Smooth muscle cell of the umbilical artery (primary cell): ENCODE measurements at places on chromosomes 7 and 10. TPM values are rescaled to one million over a fixed set of nuclear protein-coding genes. Genes with fewer than 3 reads are reported as not detected.

The TBC1D12 gene
- 11.0 and 12.4 TPM in 2 replicates for total RNA-seq

The MINDY4 gene
- 3.9 and 5.4 TPM in 2 replicates for total RNA-seq

The ZNF853 gene
- total RNA-seq: 3.9 and 5.3 TPM in 2 replicates

The MRLN gene
- total RNA-seq: not detected in 2 replicates

The SH2D4B gene
- under 0.01 TPM in 1 of 2 replicates, not detected in the other for total RNA-seq

The GSTO2 gene
- 2.4 and 2.6 TPM in 2 replicates for total RNA-seq

The STK31 gene
- not detected in 2 replicates for total RNA-seq

The PNLIPRP2 gene
- total RNA-seq: not detected in 2 replicates

The FOXP2 gene
- total RNA-seq: 0.92 and 1.2 TPM in 2 replicates

The TACC2 gene
- total RNA-seq: 2.4 and 7.8 TPM in 2 replicates

The CACNB2 gene
- under 0.01 TPM in 1 of 2 replicates, not detected in the other for total RNA-seq

The PRPS1L1 gene
- not detected in 2 replicates for total RNA-seq

The VGF gene
- 3.0 and 20.7 TPM in 2 replicates for total RNA-seq

The STAM gene
- total RNA-seq: 22.3 and 33.7 TPM in 2 replicates

The CARD11 gene
- 2.8 and 3.0 TPM in 2 replicates for total RNA-seq

The ZNF12 gene
- total RNA-seq: 17.5 and 20.9 TPM in 2 replicates

The ANKRD22 gene
- not detected in 2 replicates for total RNA-seq

The RET gene
- 0.30 and 0.74 TPM in 2 replicates for total RNA-seq

The CYP2C8 gene
- total RNA-seq: not detected in 2 replicates

The CCDC136 gene
- 10.7 and 11.4 TPM in 2 replicates for total RNA-seq

The SORBS1 gene
- total RNA-seq: 12.5 and 20.9 TPM in 2 replicates

The EVX1 gene
- total RNA-seq: 0.09 TPM in 1 of 2 replicates, not detected in the other

The CALML3 gene
- not detected in 2 replicates for total RNA-seq

The CRYGN gene
- total RNA-seq: not detected in 2 replicates

The ZFYVE27 gene
- total RNA-seq: 33.9 and 34.0 TPM in 2 replicates

The ZWINT gene
- total RNA-seq: 3.6 and 18.5 TPM in 2 replicates

The FBXL13 gene
- total RNA-seq: 2.1 and 2.3 TPM in 2 replicates

The PILRB gene
- total RNA-seq: 10.4 and 13.5 TPM in 2 replicates

The WASHC2C gene
- total RNA-seq: 35.0 and 49.5 TPM in 2 replicates

The SFMBT2 gene
- under 0.01 and 0.14 TPM in 2 replicates for total RNA-seq

The UCN3 gene
- total RNA-seq: not detected in 2 replicates

The FASTK gene
- 62.7 and 88.8 TPM in 2 replicates for total RNA-seq

The DIP2C gene
- 18.9 and 19.0 TPM in 2 replicates for total RNA-seq
